Activated CD4-positive, alpha-beta T cell treated with anti-CD3 and anti-CD28 coated beads, Interleukin-10, Interleukin-2, amounts not matched to agents 100 ng/mL and 50 ng/mL, durations not matched to agents 16 hours and 8 hours (primary cell): ENCODE measurements at places on chromosomes 5 and 9.

- no peak for DNase-seq
Measured at GRCh38 chr9:80926611-80927010, 762.7 kb downstream of the TLE1 start.

- no peak for DNase-seq
Measured at GRCh38 chr9:96067004-96067403, 191.5 kb downstream of the ERCC6L2 start.

GRCh38 chr5:41797662-41798061 is 72.6 kb downstream of the OXCT1 start:
- peak; percentile 57 for DNase-seq

- DNase-seq, result no peak
Measured at GRCh38 chr9:111107141-111107540, 68.9 kb upstream of the LPAR1 start.

DNA sequence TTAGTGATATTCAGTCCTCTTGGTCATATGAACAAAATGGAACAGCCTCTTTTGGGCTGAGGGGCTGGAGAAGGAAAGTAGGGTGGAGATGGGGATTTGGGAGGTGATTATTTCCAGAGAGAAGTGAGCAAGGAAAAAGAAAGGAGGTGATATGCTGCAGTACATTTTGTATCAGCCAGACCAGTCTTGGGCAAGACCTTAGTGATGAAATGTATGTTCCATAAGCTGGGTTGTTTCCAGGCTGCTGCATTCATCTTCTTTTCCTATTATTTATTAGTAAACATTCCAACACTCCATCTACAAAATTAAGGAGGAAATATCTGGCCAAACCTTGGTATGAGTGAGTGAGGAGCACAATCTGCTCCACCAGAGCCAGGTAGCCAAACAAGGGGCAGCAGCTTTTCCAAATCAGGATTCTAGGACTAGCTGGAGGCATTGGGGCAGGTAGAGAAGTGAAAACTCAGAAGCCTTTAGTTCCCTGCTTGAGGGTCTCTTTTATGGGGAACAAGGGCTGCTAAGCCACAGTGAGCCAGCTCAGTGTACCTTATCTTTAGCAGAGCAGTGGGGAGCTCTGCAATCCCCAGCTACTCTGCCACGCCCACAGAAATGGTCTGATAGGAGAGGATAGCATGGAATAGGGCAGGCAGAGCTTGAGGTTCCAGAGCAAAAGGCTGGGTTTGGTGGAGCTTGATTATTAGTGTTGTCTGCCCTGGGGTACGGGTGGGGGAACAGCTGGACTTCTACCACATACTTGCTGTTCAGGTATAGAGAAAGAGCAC is 19.5 kb downstream of the RAD1 start:
- no peak for DNase-seq

DNA sequence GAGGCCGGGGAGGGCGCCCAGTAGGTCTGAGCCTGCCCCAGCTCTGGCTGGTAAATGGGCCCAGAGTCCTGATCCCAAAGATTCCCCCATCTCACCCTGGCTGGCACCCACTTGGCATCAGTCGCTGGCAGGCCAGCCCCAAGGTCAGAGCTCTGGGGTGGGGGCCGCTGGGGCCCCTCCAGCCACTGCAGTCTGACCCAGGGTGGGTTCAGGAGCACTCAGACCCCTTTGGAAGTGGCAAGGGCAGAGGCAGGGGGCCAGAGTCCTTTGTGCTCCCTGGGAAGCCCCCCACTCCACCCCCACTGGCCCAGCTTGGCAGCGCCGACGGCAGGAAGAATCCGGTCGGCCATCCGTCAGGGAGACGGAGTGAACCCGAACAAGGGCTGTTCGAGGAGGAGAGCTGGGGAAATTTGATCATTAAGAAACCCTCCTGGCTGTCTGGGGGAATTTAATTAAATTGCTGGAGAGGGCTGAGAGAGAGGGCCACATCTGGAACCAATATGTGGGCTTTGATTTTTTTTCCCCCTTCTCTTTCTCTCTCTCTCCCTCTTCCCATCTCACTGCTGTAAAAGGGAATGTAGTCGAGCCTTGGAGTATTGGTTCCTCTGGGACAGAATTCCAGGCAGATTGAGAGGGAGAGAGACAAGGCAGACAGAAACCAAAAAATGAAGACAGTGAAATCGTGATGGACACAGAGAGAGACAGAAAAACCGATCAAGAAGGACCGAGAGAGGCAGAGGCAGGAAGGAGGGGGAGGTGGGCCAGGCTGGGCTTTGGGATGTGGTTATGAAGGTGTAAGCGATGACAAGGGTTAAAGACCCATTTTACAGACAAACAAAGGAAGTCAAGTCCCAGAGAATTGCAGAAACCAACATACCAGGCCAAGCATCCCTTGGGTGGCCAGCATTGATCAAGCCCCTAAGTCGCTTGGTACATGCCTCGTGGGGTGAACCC is 8.1 kb upstream of the ASB6 start:
- no peak for DNase-seq

DNA sequence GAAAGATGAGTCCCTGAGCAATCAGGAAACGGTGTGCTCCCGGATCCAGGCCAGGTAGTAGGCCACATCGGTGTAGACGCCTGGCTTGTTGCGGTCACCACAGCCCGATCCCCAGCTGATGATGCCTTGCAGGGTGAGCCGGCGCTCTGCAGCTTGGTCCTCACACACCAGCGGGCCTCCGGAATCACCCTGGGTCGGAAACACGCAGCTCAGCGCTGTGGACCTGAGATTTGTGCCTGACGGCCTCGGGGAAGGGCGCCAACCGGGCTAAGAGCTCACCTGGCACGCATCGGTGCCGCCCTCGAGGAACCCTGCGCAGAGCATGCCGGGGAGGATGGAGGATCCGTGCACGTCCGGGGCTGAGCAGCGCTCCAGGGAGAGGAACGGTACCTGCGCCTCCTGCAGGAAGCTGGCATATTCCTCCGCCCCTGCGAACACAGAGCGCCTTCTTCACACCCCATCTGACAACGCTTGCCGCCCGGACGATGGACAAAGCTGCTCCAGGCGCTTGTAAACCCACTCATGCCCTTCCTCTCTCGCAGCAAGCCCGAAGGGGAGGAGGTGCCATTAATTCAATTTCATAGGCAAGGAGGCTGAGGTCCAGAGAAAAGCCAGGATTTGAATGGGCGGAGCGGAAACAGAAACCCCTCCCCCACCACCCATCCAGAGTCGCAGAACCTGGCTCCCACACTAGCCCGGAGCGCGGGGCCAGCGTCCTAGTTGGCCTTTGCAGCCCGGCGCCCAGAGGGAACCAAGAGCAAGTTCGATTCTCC is 2.0 kb upstream of the PFN3 start:
- peak; percentile 73 for DNase-seq

GRCh38 chr5:158127536-158127935 is 268.6 kb upstream of the CLINT1 start:
- no peak for DNase-seq

DNA sequence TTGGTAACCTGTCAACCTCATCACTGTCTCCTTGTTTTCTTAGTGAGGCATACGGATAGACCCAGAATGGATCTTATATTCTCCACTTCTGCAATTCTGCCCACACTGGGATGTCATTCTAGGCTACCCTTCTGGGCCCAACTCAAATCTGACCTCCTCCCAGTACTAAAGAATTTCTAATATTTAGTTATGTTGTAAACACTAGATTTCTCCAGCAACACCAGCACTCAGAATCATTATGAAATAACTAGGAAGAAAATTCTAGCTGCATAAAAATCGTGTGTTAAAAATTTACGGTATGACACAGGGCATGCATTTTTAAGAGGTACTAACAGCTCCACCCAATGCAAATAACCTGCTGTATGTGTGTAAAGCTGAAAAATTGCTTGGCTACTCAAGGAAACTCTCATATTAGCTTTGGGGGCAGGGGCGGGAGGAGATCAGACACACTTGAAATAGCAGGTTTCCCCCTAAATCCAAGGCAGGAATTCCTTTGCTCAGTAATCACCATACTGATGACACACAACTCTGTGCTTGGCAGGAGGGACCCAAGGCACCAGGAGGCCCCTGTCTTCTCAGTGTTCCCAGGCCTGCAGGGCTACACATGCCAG is 27.3 kb downstream of the MACROH2A1 start:
- DNase-seq, result no peak

DNA sequence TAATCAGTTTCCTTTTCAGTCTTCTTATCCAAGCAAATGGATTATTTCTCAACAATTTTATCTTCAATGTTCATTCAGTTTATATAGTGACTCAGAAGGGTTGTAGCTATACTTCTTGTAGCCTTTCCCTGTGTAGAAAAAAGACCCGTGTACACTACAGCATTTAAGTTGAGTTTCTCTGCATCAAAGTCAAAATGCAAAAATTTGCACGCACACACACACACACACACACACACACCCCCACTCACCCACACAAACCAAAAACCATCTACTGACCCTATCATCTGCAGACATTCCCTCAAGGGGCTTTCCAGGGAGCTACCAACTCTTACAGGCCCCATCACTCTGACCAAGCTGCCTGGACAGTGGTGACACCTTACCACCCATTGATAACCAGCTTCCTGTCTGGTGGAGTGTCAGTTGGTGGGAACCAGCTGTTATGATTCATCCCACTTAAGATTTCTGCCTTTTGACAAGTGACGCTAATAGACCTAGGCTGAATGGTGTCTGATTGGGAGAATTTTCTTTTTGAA is 12.2 kb upstream of the ELL2 start:
- DNase-seq, result peak; percentile 84

DNA sequence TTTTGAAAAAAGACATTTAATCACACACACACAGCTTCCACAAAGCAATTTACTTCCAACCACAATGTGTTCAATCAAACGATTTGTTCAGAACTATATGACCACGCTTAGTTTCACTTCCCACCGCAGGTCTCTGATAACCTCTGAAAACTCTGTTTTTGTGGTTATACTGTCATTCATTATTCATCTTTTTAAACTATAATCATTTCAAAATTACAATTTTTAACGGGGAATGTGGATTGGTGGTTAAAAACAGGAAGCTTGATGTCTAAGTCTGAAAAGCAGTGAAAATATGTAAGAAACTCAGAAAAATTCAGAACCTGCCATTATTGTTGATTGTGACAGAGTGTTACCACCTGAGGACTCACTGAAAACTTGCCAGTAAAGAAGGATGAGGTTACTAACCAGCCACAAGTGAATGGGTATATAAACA is 12.7 kb upstream of the TMEM174 start:
- DNase-seq, result peak; percentile 91

GRCh38 chr5:117893211-117893610 is 1095.1 kb downstream of the DTWD2 start:
- no peak for DNase-seq

- DNase-seq, result no peak
Measured at GRCh38 chr5:14190194-14191164, 47.3 kb downstream of the TRIO start.

GRCh38 chr5:151094852-151095245 is 14.0 kb upstream of the TNIP1 start:
- DNase-seq, result no peak

DNA sequence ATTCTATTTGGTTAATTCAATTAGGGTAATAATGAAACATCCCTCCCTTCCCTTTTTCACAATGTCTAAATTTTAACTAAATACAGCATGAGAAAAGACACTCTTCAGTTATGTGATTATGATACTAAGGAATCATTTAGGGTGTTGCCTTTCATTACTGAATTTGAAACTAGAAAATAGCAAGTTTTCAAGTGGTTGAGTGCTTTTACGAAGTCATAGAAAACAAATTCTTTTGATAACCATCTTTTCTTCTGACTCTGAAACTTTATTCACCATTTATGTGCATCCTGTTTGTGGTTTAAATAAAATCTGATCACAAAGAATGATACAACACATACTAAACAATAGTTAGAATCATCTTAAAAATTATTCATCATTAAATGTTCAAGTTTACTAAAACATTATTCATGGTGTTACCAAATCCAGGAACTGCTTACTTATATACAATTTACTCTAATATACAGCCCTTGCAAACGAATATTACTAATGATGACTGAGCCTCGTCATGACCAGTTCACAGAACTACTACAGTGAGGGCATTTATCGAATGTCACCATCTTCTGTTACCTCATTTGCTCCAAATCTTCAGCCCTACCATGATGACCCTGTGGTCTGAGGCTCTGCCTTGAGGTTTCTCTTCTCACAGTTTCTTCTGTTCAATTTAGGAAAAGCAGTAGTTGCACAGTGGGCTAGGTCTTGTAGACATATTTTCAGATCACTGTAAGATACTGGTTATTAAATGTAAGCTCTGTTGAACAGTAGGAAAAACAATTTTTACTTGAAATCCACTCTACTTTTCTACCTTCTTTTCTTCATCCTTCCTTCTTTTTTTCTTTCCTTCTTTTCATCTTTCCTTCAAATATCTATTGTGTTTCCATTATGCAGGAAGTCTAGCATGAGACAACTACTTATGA is 18.3 kb upstream of the IL9 start:
- peak; percentile 58 for DNase-seq

GRCh38 chr5:69129413-69129812 is 35.6 kb downstream of the SLC30A5 start:
- DNase-seq, result no peak

GRCh38 chr9:107932046-107932445 is 442.5 kb upstream of the KLF4 start:
- no peak for DNase-seq

DNA sequence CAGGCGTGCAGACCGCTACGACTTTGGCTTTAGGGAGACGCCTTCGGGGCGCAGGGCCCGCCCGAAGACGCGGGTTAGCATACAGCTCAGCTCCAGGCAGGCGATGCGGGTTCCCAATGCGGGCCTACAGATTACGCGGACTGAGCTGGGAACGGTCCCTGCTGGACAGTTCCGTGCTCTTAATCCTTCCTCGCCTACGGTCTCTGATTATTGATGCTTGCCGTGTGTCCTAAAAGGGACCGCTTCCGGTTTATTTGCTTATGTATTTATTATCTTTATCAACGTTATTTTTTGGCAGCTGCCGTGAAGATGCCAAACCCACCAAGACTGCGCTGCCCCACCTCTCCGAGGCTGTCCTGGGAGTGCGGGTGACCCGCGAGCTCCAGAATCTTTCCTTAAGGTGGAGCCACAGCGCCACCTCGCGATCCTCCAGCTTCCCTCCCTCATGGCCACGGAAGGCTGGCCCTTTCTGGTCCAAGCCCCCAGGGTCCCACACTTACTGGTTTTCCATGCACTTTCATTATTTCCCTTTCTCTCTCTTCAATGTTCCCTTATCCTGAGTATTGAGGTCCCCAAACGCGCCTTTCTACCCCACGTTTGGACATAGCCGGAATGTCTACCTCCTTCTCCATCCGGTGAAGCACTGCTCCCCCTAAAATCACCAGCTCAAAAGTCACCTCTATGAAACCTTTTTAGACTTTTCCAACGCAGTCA is 7.0 kb upstream of the EBF1 start:
- DNase-seq, result peak; percentile 65
